ENCODE measurements at places on chromosomes 12 and 14.

DNA sequence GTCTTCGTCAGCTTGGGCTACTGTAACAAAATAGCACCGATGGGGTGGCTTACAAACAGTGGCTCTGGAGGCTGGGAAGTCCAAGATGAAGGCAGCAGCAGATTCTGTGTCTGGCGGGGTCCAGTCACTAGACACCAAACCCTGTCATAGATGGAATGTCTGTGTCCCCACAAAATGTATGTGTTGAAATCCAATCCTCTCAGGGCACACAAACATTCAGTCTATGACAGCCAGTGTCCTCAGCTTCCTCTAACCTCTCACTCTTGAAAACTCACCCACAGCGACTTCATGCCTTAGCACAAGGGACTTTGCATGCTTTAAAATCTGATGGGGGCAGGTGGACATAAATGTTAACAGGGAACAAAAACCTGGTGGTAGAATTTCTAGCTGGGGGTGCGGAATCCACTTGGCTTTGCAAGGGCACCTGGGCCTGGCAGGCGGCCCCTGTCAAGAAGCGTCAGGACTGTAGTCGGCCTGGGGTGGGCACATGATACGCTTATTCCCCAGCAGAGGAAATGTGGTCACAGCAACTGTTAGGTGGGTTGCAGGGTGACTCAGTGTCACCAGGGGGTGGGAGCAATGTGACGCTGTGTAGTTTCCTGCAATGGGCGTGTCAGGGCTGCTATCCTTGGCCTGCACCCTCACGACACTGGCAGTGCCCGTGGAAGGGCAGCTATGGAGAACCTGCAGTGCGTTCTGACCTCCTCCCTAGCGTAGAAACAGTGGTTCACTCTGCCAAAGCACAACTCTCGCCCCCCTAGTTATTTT lies 17.7 kb downstream of the RIN3 start:
- DNase-seq = no peak

GRCh38 chr12:72270246-72270645 lies 1.9 kb upstream of the TRHDE start:
- no peak for DNase-seq

DNA sequence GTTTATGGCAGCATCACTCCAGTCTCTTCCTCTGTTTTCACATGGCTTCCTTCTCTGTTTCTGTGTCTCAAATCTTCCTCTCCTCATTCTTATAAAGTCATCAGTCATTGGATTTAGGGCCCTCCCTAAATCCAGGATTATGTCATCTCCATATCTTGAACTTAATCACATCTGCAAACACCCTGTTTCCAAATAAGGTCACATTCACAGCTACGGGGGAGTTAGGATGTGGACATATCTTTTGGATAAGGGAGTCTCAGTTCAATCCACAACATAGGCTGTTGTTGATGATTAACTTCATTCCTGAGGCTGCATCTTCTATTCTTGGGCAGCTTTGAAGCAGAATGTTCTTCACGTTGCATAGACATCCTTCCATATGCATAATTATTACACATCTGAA lies 40.3 kb upstream of the NTF3 start:
- DNase-seq = no peak

DNA sequence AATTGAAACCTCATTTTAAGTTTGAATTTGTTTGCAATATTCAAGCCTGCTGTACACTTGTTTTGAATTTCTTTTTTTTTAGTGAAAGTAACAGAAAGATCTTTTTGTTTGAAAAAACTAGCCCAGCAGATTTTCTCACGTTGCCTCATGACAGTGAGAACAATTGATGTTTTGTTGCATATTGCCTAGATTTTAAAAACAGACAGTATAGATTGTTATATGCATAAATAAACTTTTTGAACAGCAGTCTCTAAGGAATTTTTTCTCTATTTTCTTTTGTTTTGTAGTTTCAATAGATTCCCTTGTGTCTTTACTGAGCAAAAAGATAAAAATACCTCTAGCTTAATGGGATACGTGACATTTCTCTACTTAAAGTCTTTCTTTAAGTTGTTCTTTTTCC lies 15.4 kb downstream of the OR6C6 start:
- DNase-seq = no peak

Measured in progenitor cell of endocrine pancreas (in vitro differentiated cells).